ENCODE measurements at places on chromosomes 6 and 20.

DNA sequence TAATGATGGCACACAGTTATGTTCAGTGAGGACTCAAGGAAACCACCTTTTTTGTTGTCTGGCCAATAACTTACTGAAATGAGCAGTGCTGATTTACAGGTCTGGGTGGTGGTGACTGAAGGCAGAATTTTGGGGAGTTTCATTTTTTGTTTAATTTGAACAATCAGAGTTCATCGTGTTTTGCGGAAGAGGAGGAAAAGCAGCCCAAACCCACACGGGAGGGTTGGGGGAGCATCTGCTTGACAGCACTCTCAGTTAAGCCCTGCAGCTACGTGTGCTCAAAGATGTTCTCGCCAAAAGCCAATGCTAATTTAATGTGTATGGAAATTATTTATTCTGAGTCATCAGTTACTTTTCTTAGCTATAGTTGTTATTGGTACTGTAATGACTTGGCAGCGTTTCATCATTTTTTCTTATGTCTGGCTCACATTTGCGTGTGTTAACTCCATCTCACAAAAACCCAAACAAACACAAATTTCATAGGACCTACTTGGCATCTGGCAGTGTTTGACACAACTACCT is 89.2 kb downstream of the UST start:
- DNase-seq: peak; percentile 14

DNA sequence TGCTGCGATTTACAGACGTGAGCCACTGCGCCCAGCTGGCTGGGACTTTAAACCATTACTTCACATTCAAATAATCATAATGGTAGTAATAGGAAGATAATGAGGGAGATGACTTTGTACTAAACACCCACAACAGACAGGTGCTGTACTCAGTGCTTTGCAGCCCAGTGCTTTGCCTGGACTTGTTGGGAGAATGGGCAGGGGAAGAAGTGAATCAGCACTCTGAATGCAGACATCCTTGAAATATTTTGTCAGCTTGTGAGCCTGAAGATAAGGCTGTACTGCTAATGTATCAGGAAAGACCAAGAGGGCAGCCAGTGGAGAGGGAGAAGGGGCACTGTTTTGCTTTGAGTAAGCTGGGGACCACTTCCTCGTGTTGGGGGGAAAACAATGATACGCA is 17.4 kb downstream of the NKX2-2 start:
- no peak for DNase-seq

- no peak for DNase-seq
These were observed 82.3 kb downstream of the CAP2 start for GRCh38 chr6:17475606-17476244.

DNA sequence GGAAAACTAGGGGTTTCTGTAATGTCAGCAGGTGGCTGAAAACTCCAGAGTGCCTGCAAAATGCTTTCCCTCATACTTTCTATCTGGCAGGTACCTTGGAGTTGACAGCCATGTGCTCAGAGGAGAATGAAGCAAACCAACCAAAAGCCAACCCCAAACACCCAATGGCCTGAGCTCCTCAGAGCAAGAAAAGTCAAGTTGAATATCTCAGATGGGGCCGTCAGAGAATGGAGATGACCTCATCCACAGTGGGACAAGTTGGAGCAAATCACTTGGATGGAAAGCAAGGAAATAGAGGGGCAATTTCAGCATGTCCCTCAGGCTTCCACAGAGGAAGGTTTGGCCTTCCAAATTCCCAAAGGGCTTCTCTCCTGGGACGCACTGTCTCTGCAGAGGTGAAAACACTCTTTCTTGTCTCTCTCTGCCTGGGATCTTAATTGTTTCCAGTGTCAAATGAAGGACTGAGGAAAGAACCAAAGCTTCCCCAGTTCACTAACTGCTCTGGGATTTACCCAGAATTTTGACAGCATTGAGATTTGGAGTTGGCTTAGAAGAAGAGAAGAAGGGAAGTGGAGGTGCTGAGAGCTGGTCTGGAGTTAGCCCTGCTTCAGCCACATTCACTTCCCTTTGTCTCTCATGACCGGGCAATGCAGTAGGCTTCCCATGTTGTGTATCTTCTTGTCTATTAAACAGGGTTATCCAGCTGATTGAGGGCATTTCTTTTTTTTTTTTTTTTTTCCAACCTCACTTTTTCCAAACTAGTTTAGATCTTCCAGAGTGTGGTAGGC is 42.2 kb downstream of the PRND start:
- DNase-seq: no peak

GRCh38 chr6:5838656-5839396 is 167.9 kb downstream of the NRN1 start:
- no peak for DNase-seq

- DNase-seq: no peak
These were observed 12.1 kb upstream of the MICAL1 start for GRCh38 chr6:109467696-109468095.

DNA sequence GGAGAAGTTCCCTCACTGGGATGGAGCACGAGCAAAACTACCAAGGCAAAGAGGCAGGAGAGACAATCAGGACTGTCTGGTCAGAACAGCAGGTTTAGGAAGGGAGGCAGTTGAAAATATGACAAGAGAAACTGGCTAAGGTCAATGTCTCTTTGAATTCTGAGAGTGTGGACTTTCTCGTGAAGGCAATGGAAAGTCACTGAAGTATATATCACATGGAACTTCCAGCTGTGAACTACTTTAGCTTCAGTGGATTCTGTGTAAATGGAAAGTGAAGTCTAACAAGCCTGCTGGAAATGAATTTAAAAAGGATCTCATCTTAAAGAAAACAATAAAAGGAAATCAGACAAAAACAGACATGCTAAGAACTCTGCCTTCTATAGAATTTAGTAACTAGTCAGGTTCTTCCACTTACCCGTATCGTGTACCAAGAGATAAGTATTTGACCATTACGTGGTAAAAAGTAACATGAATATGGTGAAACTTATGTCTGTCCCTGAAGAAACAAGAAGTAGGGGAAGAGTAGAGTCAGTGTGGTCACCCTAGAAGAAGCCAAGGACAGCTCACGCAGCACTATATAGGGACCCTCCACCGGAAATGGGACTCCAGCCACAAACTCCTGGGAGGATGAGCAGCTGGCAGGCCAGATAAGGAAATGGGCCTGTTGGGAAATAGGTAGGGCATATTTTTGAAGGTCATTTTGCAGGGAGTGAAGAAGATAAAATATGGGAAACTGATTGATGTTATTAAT is 123.4 kb downstream of the MAP7 start:
- DNase-seq: no peak

DNA sequence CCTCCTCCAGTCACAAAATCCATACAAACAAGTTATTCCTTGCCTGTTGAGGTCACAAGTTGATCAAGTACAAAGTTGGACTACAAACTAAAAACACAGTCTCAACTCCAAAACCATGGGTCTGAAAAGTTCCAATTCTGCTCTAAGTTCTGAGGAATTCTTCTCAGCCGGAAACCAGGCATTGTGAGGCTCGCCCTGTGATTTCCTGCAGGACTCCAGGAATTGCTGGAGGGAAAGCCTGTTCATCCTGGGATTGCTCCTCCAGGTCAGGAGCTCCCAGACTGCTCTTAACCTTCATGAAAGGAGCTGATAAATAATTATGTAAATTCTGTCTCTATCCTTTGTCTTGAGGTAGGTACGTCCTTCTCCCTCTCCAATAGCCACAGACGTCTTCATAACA is 8.5 kb downstream of the TRAM2 start:
- DNase-seq: no peak

DNA sequence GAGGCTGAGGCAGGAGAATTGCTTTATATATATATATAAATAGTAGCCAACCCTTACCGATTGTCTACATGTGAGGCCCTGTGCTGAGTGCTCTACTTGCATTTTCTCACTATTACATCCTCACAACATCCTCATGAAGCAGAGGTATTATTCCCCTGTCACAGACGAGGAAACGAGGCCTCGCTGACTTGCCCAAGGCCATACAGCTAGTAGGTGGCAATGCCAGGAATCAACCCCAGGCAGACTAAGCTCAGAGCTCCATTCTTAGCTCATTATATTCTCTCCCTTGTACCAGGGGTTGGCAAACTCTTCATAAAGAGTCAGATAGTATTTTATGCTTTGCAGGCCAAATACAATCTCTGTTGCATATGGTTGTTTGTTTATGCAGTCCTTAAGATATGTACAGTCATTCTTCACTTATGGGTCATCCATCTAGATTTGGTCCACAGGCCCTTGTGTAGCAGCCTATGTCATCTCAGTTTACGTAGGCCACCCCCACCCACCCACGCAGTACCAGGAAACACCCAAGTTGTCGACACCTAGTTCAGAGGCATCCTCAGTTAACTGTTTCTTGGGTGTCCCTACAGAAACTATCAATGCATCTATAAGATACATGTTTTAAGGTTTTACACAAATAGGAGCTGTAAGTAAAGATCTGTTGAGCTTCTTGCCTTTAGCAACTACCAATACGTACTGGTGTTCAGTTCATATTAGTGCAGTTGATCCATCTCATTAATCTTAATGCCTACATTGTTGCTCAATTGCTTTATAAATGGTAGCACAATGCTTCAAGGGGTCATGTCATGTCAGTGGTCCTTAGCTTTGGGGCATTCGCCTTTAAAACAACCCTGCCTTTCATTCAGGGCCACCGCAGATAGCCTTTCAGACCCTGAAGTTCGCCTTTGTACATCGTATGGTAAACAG is 3.0 kb downstream of the CASS4 start:
- no peak for DNase-seq

DNA sequence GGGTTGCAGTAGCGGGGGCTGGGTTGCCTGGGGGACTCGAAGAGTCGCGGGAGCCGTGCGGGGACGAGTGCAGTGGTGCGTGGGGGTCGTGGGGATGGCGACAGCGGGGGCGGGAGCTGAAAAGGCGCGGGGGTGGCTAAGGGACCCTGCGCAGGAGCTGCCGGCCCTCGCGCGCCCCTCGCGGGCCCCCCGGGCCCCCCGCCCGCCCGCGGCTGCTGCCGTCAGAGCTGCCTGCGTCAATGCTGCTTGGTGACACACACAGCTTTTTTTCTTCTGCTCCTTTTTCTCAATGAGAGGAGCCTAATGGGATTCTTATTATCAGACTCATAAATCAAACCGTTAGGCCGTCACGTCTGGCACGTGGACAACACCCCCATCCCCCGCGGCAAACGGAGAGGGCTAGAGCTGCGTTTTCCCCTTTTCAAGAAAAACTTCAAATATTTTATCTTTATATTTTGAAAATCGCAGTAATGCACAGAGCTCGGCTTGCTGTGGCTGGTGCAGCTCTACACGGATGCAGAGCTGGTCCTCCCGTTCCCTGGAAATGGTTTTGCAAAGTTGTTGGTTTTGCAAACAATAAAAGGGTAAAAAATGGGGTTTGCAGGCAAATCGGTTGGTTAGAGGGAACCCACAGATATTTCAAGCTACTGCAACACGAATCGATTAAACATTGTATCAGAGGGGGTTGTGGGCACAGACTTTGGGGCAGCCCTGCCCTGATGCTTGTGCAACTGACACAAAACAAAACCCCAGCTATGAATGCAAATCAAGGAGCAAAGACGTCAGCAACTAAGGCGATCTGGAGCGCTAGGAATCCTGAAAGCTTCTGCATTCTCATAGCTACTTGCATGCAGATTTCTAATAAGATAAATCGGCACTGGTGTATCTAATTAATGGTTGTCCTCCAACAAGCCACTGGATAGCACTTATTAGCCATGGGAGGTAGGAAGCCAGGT is 161.4 kb downstream of the TBXT start:
- DNase-seq: no peak

GRCh38 chr20:10636326-10636818 is 37.4 kb downstream of the JAG1 start:
- no peak for DNase-seq

GRCh38 chr20:48538856-48539255 is 288.9 kb downstream of the PREX1 start:
- no peak for DNase-seq

DNA sequence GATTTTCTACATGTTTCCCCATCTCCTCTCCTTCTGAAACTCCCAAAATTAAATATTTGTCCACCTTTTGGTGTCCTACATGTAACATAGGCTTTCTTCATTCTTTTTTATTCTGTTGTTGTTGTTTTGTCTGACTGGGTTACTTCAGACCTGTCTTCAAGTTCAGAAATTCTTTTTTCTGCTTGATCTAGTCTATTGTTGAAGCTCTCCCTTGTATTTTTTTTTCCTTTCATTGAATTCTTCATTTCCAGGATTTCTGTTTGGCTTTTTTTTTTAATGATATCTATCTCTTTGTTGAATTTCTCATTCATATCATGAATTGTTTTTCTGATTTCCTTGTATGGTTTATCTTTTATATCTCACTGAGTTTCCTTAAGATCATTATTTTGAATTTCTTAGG is 20.6 kb upstream of the LGSN start:
- DNase-seq: no peak

GRCh38 chr6:139743664-139744437 is 369.4 kb upstream of the CITED2 start:
- DNase-seq: no peak

DNA sequence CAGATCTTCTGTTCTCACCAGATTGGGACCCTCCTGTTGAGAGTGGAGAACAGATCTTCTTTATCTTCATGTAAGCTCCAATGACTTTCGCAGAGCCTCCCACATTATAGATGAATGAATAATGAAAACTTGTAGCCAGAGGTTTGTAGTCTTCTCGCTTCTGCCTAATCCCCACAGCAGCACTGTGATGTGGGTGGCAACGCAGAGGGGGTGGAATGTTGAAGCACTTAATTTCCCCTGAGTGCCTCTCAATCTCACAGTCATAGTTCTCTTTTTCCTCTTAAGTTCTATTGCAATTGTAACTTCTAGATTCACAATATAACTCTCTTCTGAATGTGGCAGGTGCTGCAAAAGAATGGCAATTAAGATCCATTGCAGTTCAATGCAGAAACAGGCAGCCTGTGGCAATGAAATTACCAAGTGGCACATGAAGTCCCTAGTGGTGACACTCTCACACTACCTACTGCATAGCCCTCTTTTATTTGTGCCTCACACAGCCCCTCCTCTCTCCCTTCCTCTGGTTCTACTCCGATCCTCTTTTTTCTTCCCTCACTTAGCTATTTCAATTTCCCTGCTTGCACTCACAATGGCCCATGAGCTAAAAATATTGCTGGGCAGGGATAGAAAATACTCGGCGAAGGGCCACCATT is 281.9 kb downstream of the UBE3D start:
- no peak for DNase-seq

- DNase-seq: no peak
These were observed 348.8 kb downstream of the TPBG start for GRCh38 chr6:82712389-82712788.

GRCh38 chr6:33490621-33491020 is 36.2 kb downstream of the ZBTB9 start:
- DNase-seq: no peak

DNA sequence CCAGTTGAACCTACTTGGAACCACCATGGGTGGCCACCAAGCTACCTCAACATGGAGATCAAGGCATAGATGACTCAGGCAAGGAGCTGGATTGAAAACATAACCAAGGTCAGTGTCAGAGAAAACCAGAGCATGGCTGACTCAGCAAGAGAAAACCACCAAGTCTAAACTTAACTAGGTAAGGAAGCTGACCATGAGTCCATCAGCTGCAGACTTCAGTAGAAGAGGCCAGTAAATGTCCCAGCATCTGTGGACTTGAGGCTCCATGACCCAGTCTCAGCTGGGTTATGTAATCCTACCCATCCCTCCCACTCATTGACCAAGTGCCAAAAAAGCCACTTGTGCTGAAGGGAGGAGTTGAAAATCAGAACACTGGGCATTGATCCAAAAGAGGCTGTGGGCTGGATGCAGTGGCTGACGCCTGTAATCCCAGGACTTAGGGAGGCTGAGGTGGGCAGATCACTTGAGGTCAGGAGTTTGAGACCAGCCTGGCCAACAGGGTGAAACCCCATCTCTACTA is 93.7 kb upstream of the CBLN4 start:
- DNase-seq: no peak

All from stimulated activated CD4-positive, alpha-beta T cell treated with anti-CD3 and anti-CD28 coated beads, Interleukin-1b, Interleukin-23, amount 100 ng/mL, for 24 hours (primary cell).